ENCODE measurements at places on chromosomes 1 and 21.

DNA sequence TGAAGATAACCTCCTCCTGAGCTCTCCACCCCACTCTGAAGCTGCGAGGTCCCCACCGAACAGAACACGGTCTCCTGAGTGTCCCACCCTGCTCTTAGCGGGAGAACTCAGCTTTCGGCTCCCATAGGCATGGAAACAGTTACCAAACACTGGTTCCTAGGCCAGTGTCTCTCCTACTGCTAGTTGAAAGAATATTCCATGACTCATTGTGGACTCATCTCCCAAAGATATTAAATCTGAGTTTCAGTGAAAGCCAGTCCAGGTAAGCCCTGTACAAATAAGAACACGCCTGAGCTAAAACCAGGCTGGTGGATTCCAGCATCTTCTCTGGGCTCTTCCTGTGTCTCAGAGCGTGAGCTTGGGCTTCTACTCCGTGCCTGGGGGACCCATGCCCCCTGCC lies 107.5 kb upstream of the CLDN14 start:
- no peak for DNase-seq

- no peak for DNase-seq
These were observed 7.4 kb downstream of the SLC26A9 start for GRCh38 chr1:205935869-205936268.

GRCh38 chr1:209156991-209157390 lies 426.5 kb upstream of the CAMK1G start:
- DNase-seq: no peak

GRCh38 chr1:6509220-6509918 lies 17.9 kb upstream of the PLEKHG5 start:
- no peak for DNase-seq

DNA sequence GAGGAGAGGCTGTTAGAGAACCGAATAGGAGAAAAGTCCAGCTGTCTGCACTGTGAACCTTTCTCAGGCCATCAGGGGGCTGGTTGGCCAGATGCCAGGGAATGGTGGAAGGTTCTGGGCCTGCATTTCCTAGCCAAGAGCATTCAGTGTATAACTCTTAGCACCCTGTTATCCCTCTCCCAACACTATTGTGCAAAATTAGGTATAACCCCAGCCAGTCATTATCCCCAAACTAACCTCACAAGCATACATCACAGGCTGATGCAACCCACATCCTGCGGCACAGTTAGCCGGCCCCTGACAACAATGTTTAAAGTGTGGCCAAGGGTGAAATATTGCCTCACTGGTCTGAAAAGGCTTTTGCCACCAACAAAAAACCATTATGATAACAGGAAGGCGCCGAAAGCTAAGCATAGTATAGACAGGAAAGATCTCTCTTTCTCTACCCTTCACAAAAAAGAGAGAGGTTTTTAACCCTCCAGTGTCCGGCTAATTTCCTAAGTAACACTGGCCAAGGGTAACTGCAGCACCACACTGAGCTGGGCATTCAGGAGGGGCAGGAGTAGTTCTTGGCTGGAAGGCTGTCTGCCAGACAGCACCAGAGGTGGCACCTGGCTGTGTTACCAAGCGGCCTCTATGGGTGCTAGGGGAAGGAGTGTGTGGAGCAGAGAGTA lies 77.3 kb upstream of the BCAR3 start:
- no peak for DNase-seq

- no peak for DNase-seq
These were observed 17.4 kb downstream of the KANK4 start for GRCh38 chr1:62301726-62302390.

Measured in CD4-positive, alpha-beta T cell treated with Interleukin-6 at 100 ng/mL for 8 hours (primary cell).